ENCODE measurements at places on chromosomes 5 and 9.

- no peak for DNase-seq
Measured at GRCh38 chr5:177483994-177484901, 10.8 kb upstream of the DBN1 start.

DNA sequence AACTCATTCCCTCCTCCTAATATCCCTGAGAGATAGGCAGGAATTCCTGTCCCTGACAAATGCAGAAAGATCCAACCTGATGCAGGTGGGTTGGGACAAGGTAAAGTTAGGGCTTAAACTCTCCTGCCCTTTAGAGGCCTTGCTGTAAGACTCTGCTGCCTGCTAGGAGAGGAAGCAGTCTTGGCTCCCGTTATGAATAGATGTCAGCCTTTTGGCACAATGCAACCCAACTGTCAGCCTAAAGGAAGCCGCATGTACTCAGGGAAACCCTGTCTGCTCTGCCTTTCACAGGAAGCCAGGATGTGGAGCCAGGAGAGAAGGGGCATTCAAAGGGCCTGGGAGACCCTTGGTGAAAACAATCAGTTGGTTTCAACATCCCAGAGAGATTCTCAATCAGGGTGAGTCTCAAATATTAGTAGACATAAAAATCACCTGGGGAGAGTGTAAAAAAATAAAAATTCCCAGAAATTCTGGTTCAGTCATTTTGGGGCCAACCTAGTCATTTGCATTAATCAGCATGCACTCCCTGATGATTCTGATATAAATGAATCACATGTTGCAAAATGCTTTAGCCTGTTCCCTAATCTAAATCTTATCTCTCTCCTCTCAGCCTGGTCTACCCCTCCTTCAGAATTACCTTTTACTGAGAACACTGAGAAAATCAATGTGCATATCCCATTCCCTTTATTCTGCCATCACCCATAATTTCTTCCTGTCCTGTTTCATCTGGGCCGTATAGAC, 136.2 kb upstream of the TRIM32 start:
- peak; percentile 89 for DNase-seq

- no peak for DNase-seq
Measured at GRCh38 chr5:33212900-33213299, 227.9 kb upstream of the TARS1 start.

- DNase-seq = no peak
Measured at GRCh38 chr5:10073441-10074104, 176.1 kb downstream of the ATPSCKMT start.

DNA sequence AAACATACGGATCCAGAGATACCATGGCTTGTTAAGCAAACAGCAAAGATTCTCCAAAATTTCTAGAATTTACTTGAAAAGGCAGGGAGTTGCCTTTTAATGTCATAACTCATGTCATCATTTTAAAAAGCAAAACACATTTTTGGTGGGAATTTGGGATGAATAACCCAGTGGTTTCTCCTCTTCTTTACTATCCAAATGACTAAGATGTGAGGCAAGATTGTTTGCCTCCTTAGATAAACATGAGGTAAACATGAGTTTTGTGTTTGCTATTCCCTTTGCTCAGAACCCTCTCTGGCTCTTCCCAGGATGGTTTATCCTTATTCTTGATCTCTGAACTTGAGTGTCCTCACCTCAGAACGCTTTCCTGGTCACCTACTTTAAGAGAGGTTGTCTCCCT, 267.0 kb downstream of the EBF1 start:
- no peak for DNase-seq

DNA sequence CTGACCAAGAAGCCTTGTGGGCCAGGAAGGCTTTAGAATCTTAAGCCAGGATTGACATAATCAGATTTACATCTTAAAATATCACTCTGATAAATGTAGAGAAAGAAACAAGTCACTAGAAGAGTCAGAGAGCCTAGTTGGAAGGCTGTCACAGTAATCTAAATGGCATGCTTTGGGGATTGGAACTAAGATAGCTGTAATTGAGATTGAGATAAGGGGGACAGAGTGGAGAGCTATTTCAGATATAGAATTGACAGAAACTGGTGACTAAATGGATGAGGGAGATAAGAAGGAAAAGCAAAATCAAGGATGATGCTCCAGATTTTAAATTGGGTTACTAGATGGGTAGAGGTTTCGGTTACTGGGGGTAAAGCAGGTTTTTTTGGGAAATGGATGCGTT, 100.5 kb downstream of the XRCC4 start:
- no peak for DNase-seq

DNA sequence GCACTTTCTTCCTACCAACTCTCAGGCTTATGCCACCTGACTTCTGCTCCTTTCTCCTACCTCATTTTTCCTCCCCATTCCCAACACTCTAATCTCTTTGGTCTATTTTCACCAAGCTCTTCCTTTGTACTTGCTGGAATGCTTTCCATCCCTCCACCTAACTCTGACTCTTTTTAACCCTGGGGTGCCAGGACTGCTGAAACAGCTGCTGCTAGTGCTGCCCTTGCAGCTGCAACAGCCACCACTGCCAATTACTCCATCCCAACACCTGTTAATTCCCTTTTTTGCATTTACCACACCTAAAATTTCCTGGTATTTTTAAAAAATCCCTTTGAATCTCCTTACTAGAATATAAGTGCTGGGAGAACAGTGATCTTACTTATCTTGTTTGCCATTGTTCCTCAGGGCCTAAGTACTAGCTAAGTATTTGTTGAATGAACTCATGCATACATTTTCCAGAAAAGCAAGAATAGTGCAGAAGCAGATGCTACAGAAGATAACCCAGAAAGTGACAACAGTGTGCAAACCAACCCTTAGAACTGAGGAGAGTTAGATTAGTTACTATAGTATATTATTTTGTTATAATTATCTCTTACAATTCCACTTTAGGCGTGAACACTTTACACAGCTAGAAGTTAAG, 11.5 kb downstream of the NADK2 start:
- no peak for DNase-seq

DNA sequence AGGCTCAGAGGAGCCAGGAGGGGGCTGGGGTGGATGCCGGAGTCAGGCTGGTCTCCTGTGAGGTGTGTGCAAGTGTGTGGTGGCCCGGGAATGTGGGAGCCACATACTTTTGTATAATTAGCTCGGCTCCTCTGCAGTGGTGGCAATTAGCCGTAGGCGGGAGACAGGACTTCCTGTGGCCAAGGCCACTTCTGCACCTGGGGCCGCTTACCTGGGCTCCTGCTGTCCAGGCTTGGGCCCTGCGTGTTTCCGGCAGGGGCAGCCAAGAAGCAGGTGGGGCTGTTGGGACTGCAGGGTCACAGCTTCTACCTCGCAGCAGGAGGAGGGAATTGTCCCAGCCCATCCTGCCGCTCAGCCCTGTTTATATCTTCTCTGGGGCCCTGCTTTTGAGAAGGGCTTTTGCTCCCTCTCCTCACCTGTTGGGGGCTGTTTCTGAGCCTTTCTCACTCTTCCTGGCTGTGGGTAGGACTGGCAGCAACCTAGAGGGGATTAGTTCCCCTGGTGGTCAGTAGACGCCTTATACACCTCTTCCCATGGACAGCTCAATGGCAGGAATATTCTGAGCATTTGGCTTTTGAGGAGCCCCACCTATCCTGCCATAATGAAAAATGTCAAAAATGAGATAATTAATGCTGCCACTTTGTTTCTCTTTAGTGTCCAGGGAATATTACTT, 145.4 kb upstream of the PITX1 start:
- DNase-seq = no peak

DNA sequence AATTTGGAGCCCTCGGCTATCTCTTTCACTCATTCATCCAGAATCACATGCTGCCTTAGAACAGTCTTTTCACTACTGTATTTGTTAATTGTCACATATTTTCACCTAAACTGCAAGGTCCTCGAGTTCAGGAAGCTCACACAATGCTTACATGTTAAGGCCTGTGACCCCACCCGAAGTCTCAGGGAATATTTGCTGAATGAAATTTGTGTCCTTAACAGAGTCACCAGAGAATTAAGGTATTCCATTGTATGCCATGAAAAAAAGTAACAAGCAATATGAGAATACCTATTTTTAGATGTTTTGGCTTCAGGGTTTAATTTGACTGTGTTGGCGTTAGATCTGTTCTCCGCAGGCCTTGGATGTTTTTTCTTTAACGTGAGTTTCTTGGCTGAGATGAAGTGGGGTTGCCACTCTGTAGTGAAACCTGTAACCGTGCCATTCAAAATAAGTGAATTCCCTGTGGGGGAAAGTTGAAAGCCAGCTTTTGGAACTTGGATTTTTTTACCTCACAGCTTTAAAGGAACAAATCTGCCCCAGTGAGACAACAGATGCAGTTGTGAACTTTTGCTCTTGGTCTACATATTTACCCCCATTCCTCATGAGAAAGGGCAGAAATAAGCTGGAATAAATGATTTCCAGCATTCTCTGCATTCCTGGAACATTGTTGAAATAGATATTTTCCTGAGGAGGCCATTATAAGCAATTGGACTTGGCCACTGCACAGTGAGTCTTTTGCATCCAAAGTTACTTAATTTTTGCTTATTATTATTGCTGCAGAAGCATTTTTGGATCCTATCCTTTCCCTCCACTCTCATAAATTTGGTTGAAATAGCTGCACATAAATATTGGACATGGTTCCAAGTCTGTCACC, 35.9 kb upstream of the FBP1 start:
- no peak for DNase-seq

- no peak for DNase-seq
Measured at GRCh38 chr5:56601641-56602071, 213.7 kb upstream of the MAP3K1 start.

DNA sequence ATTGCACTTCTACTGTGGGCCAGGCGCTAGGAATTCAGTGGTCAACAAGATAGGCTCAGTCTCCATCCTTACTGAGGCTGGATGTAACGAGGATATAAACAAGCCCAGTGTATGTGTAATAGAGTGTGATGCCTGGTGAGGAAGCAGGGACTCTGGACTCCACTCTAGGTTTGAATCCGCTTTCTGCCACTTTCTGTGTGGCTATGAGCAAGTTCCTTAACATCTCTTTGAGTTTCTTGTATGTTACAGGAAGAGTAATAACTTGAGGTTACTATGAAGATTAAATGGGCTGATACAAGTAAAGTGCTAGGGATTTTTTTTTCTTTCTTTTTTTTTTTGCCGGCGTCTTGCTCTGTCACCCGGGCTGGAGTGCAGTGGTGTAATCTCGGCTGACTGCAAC, 12.4 kb downstream of the DOCK2 start:
- DNase-seq = no peak

DNA sequence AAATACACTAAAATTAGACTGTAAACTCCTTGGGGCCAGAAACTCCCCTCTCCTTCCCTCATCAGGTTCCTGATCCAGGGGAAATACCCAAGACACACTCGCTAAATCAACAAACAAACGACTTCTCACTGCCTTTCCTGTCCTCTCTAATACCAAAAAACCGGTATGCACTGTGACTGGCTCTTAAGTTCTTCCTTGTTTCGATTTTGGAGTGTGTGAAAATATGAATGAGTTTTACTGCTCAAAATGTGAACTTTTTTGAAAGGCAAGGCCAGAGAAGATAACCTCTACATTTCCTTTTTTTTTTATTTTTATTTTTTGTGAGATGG, 81.1 kb upstream of the EPB41L4B start:
- DNase-seq = no peak

GRCh38 chr5:171205375-171205774, 103.7 kb upstream of the TLX3 start:
- DNase-seq = no peak

GRCh38 chr9:116334546-116335150, 181.1 kb downstream of the PAPPA start:
- no peak for DNase-seq

GRCh38 chr5:73789851-73790281, 163.9 kb downstream of the ARHGEF28 start:
- no peak for DNase-seq

DNA sequence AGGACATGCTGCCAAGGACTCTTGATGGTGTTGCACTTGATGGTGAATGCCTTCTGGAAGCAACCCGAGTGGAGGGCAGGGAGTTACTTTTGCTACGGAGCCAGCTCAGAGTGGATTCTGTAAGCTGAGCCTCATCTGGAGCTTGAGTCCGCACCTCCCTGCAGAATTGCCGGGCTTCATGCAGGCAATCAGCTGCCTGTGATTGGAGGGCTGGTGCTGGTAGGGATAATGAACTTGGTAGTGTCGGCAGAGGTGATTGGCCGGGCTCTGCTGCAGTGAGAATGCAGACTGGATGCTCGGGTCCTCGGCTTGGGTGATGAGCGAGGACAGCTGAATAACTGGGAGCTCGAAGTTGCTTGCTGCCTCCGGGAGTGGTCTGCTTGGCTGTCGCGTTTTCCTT, 23.1 kb downstream of the SLC25A25 start:
- DNase-seq = peak; percentile 98

DNA sequence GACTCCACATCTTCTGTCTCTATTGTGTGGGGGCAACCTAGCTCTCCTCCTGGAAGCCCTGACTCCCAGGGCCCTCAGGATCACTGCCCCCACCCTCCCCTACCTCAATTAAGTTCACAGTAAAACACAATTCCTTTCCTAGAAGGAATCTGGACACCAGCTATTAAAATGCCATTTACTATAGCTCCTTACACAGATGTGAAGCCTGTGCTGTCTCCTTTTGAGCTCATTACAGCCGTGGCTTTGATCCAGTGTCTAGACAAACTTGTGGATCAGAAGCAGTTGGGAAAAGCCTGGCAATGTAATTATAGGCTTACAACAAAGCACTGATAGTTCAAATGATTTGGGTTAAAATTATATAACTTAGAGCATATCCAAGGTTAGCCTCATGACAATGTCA, 107.0 kb upstream of the SMIM23 start:
- DNase-seq = no peak

GRCh38 chr5:97480313-97480712, 297.3 kb upstream of the RIOK2 start:
- no peak for DNase-seq

DNA sequence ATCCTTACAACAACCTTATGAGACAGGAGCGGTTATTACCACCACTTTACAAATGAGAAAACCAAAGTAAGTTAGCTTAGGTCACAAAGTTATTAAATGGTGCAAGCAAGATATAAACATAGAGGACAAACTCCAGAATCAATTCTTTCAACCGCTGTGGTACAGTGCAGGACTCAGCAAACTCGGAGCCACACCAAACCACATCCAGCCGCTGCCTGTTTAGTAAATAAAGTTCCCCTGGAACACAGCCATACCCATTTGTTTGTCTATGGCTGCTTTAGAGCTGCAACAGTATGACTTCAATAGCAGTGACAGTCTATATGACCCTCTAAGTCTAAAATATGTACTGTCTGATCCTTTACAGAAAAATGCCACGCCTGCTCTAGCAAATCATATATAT, 1567.2 kb upstream of the WWC1 start:
- no peak for DNase-seq

DNA sequence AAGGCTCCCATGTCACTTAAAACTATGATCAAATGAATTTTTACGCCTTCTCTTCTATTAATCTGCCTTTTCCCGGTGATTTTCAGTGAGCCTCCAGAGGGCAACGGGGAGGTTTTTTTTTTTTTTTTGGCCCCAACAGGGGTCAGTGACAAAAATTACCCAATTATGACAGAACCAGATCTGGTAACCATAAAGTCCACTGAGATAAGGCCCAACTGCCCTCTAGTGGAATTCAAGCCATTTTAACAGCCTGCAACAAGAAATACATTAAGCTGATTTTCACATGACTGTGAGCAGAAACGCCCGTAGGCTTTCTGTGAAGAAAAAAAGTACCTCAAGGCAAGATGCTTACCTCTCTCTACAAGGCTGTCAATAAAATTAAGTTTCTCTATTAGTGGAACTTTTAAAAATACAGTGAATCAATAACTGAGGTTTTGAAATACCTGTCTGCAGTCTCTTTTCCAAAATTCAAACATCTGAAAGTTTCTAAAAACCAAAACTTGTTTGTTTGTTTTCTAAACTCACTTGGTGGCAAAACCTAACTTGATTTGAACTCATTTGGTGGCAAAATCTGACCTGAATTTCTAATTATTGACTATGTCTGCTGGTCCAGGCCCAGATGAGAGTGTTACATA, 49.7 kb upstream of the FST start:
- no peak for DNase-seq

- no peak for DNase-seq
Measured at GRCh38 chr5:62066761-62067277, 239.2 kb upstream of the KIF2A start.

Data from cerebellar cortex (tissue), 1 donor.